Naive thymus-derived CD4-positive, alpha-beta T cell (primary cell): ENCODE measurements at places on chromosomes 16 and 17.

GRCh38 chr17:49848019-49848473 lies at the start of gene TAC4:
TSS of gene TAC4 (minus strand) at chr17:49848069. CDS start at chr17:49848017, 52 bp downstream.
- no peak for DNase-seq

DNA sequence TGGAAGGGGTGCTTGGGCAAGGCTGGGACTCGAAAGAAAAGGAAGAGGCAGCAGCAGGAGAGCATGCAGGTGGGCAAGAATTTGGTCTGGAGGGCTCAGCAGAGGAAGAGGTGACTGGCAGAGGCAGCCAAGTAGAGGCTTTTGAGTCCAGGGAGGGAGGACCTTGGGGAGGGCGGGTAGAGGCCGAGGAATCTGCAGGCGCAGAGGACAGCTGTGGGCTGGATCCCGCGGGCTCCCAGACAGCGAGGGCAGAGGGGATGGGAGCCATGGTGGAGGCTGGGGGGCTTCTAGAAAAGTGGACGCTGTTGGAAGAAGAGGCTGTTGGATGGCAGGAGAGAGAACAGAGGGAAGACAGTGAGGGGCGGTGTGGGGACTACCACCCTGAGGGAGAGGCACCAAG lies 2.9 kb downstream of the APOBR start:
- no peak for DNase-seq

- peak; percentile 34 for DNase-seq
Measured at GRCh38 chr16:87895641-87896141, 26.4 kb upstream of the SLC7A5 start.

DNA sequence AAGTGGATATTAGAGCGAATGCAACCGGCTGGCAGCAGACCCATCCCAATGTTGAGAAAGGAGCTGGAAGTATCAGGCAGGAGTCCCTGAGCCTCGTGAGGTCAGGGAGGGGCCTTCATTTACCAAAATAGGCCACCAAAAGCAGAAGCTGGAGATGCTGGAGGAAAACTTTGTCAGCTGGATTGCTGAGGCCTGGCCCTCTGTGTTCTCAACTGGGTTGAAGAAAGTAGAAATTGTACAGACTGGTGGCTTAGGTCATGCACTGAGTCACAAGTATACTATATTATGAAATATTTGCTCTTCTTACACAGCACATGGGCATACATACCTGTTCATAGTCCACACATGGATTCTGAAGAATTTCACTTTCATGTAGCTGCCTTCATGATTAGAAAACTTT lies 23.2 kb upstream of the TEKT3 start:
- no peak for DNase-seq

DNA sequence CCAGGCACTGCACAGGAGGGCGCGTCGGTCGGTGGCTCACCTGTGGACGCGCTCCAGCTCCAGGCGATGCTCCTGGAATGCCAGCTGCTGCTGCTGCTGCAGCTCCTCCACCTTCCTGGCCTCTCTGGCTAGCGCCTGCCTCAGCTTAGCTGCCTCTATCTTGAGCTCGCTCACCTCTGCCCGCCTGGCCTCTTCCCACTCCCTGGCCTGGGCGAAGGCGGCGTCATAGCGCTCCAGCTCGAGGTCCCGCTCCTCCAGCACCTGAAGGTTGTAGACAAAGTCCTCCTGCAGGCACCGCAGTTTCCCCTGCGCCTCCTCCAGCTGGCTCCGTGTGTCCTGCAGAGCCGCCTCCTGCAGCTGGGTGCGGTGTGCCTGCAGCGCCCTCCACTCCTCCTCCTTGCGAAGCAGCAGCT lies 11.1 kb downstream of the CCDC57 start:
- peak; percentile 29 for DNase-seq

GRCh38 chr17:5011928-5012327 lies 14.2 kb downstream of the KIF1C start:
- no peak for DNase-seq

- DNase-seq = no peak
Measured at GRCh38 chr17:45394091-45394490, 38.6 kb downstream of the ARHGAP27 start.

- DNase-seq = no peak
Measured at GRCh38 chr17:44197980-44198720, 1.5 kb downstream of the ATXN7L3 start.
